ENCODE measurements at places on chromosomes 5 and 9.

GRCh38 chr9:703392-703791, 138.1 kb upstream of the DMRT1 start:
- DNase-seq = no peak

DNA sequence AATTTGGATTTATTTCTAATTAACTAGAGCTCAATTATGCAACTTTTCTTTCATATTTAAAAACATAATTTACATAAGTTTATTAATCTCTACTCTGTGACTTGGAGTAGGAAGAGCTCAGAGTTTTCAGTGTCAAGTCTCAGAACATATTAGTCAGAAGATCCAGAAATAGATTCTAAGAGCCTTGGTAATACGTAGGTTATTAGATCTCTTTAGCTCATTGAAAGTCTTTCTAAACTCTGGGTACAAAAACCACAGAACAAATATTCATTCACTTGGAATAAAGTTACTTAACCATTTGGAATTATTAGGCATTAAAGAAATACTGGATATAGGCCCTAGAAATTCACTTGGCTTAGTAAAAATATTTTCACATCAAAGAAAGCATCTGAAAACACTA, 26.3 kb upstream of the ISCA1 start:
- no peak for DNase-seq

GRCh38 chr5:163642904-163643303, 137.5 kb downstream of the MAT2B start:
- DNase-seq = no peak

GRCh38 chr9:110933350-110934001, 104.8 kb downstream of the LPAR1 start:
- peak; percentile 33 for DNase-seq

DNA sequence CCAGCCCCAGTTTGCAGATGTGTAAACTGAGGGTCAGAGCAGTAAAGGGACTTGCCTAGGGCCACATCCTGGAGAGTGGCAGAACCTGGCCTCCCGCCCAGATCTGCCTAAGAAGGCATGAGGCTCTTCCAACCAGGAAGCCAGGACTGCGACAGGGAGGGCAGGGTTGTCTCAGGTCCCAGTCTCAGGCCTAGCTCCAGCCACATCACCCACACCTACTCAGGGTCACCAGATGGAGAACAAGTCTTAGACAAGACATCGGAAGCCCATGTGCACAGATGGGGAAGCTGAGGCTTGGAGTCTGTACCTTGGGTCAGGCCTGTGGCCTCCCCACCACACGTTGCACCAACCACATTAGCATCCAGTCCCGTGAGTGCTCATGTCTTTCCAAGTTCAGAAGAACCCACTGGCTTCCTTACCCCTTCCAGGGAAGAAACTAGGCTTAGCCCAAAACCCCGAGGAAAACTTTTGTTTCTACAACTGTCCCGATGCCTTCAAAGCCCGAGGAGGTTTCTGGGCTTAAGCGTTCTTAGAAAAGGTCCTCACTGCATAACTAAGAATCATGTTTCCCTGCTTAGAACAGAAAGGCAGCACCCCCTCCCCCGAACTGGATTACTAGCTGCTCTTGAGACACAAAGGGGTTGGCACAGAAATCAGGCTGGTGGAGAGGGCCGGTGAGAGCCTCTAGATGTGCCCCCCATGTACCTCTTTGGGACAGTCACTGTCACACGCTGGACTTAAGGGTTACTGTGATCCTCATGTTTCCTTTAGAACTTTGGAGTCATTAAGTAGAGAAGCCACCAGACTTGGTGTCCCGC, 2.2 kb downstream of the FAM78A start:
- peak; percentile 64 for DNase-seq

DNA sequence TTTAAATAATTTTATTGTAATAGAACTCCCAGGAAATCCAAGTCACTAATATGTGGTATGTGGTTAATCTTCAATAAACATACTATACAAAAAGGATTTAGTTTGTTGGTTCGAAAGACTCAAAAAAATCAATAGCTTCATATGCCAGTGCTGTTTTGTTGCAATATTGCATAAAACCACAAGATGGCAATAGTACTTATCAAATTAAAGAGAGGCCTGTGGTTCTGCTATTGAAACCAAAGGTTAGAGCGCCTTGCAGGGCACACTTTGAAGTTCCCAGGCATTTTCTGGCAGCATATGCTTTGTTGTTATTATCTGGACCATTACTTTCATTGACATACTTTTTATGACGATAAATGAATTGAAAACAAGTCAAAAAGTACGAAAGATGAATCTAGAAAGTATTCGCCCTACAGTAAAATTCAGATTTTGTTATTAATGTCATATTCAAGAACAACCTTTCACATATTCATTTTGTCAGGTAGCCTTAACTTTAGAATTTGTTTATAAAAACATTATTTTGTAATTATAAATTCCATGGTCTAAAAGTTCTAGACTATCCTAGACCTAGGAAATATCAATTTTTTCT, 316.3 kb downstream of the MCTP1 start:
- peak; percentile 94 for DNase-seq

DNA sequence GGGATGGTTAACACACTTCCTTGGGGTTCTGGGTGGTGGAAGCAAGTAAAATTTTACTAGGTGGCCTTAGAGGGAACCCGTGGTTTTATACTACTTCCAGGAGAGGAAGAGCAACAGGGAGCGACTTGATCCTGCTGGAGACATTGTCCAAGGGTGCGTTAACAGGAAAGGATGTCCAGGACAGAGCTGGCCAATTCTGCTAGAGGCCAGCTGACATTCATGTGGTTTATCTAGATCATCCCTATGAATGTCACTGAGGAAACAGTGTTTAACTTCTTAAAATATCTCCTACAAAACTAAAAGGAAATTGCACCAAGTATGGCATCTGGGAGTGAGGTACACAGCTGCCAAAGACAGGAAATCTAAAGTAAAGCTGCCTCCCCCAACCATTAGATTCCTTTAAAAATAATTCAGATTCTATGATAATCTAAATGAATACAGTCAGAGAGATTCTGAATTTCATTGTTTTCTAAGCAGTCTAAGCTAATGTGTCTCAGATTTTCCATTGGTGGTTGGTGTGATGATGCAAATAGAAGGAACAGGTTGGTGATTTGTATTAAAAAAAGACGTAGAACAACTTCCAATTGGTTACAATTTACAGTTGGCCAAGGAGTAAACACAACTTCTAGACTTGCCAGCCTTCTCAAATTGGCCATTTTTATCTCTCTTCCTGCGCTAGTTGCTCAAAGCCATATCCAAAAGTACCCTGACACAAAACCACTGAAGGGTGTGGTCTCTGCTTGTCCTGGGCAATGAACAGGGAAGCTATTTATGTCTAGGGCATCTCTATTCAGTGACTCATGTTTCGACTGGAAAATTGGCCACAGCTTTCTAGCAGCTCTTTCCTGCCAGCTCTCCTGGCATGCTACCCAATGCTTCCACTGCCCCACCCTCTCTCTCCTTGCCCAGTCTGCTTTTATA, 574.7 kb upstream of the MEF2C start:
- peak; percentile 63 for DNase-seq

GRCh38 chr5:95304711-95305110, 19.8 kb upstream of the MCTP1 start:
- no peak for DNase-seq

DNA sequence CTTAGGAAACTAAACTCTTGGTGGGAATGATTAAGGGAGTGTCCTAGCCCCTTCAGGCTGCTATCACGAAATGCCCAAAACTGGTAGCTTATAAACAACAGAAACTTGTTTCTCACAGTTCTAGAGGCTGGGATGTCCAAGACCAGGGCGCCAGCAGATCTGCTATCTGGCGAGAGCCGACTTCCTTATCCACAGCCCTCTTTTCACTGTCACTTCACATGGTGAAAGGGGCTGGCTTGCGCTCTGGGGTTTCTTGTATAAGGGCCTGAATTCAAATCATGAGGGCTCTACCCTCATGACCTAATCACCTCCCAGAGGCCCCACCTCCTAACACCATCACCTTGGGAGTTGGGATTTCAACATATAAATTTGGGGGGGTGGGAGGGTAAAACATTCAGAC, 49.1 kb downstream of the IPPK start:
- no peak for DNase-seq

- peak; percentile 98 for DNase-seq
Observed at GRCh38 chr9:92295827-92296258, 2.3 kb upstream of the IARS1 start.

- DNase-seq = no peak
Observed at GRCh38 chr5:71910741-71911140, 191.7 kb downstream of the CARTPT start.

DNA sequence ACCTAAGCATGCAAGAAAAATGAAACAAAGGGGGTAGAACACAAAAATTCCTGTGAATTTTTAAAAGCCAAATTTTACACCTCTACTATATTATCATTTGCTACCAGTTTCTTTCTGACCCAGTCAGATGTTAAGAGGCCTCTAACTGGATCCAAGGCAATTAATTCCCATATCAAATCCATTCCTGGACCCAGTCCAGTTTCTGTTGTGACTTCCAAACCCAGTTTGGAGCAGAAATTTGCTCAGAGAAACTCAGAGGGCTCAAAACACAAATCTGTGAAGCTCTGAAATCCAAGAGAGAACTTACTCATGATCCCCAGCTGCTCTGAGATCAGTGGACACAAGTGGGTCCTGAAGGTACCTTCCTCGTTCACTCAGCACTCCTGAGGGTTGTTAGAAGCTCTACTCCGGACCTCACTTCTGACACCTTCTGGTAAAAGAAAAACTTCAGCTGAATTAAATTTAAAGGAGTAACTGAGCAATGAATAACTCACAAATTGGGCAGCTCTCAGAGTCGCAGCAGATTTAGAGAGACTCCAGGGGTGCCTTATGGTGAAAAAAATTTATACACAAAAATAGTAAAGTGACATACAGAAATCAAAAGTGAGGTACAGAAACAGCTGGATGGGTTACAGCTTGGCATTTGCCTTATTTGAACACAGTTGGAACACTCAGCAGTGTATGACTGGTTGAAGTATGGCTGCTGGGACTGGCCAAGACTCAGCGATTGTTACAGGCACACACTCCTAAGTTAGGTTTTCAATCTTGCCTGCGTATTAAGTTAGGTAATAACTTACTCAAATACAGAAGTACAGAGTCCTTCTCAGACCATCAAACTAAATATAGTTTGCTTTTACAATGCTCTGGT, 32.4 kb downstream of the INSL4 start:
- DNase-seq = no peak

GRCh38 chr9:126343271-126343700, 16.7 kb downstream of the MVB12B start:
- DNase-seq = no peak

DNA sequence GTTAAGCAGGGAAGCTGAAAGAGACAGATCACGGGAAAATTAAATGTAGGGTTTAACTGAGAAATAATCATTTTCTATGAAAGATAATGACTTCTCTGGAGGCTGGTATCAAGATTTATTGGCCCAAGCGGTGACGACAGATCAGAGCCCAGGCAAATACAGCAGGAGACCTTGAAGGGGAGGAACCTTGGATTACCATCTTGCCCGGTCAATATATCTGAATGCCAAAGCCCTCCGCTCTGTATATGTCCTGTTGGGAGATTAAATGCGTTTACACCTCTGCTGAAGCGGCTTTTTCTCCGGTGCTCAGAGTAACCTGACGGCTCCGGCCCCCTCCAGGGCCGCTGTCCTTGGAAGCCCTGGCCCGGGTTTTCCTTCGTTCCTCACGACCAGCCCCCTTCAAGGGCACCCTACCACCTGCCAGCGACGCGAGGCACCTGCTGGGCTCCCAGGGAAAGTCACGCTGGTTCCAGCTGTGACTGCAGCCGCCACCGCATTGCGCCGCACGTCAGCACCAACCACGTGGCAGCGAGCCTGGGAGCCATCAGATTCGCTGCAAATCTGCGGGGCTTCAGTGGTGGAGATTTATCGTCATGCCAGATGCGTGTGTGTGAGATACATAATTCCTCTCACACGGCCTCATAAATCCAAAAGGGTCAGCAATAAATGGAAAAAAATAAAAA, 4.4 kb upstream of the QSOX2 start:
- DNase-seq = no peak

DNA sequence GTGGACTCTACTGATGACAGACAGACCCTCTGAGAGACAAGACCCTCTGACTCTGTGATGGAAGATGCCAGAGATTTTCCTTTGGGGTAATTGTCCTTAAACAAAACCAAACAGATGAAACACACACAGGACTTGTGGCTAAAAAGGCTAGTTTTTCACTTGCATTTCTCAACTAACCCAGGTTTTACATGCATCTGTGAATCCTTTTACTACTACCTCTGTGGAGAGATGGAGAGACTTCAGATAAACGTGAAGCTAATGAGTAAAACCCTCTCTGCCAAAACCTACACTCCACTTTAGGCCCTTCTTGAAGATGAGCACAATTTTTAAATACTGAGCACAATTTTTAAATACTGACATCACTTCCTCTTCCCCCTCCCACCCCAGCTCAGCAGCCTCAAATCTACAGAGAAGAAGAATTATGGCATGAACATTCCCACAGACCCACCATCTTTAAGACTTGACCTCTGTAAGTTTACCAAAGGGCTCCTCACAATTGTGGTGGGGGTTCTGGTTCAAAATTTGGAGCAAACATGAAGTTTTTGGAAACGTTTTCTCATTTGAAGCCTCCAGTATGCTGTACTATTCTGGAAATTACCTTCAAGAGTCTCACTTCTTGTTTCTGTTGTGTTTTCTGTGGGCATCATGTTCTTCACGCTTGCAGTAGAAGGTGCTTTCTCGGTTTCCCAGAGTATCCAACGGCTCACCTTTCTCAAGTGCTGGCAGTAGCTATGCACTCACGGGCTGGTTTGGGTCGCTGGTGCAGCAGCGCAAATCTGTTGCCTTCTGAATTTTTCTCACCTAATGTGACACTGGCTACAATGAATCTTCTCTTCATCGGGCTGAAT, 42.7 kb downstream of the ACER2 start:
- no peak for DNase-seq

DNA sequence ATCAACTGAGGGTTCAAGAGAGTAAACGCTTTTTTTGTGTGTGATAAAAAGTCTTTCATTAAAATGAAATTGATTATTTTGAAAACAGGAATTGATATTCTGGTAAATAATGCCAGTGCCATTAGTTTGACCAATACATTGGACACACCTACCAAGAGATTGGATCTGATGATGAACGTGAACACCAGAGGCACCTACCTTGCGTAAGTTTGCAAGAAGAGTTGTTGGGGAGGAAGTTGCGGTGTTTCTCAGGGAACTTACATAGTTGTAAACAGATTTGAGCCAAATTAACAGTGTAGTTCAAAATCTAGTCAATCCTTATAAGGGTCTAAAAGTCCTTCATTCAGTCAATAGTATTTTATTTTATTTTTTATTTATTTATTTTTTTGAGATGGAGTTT, 28.9 kb downstream of the HSDL2 start:
- no peak for DNase-seq
